Stimulated activated CD8-positive, alpha-beta memory T cell treated with anti-CD3 and anti-CD28 coated beads, Interleukin-15, amount 100 ng/mL, for 1 hour (primary cell): ENCODE measurements at places on chromosomes 1 and 21.

DNA sequence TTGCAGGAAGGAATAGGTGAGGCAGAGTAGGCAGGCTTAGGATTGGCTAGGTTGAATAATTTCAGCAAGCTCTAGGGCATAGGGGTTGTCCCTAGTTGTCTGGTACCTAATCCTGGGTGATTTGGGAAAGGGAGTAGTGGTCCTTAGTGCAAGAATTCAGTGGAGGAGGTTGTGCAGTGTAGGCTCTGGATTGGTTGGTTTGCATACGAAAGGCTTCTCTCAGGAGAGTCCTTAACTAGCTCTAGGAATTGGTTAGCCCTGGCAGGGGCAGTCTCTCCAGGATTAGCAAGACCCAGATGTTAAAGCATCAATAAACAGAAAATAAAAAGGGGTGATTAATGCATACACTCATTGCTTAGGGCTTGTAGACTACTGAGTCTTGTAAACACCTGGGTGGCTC lies 9.6 kb upstream of the CD101 start:
- DNase-seq: no peak

DNA sequence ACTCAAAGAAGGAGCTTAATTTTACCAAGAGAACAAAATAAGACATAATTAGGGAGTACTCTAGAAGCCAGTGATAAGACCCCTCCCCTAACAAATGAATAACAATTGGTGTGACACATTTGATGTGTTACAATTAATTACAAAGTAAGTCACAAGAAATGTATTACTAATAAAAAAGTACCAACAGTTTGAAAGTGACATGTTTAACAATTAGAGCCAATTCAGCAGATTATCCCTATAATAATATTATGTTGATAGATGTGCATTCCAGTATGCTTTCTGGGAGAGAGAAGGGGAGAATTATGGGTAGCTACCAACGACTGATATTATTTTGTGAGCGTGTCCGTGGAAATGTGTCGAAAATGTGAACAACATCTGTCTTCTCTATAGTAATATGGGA lies 19.1 kb downstream of the CTSK start:
- DNase-seq: no peak

- DNase-seq: no peak
Measured at GRCh38 chr1:94875794-94876193, 51.1 kb downstream of the CNN3 start.

DNA sequence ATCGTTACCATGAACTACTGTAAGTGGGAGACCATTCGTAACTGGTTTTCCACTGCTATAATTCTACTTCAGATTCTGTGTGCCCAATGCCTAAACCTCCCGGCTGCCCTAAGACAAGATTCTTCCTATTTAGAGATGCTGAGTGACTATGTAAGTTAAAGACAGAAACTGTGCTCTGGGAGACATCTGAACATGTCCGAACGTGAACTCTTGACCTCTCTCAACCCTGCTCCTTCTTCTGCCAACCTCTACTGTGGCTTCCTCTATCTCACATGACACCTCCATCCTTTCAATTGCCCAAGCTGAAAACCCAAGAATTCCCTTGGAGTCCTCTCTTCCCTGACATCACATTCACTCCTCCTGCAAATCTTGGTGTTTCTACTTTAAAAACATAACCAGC lies 182.9 kb downstream of the AKT3 start:
- DNase-seq: no peak

- no peak for DNase-seq
Measured at GRCh38 chr1:160045653-160046052, 13.9 kb upstream of the PIGM start.

- no peak for DNase-seq
Measured at GRCh38 chr1:218330043-218330623, 15.0 kb upstream of the TGFB2 start.

GRCh38 chr1:2466958-2467554 lies 9.0 kb upstream of the PLCH2 start:
- no peak for DNase-seq

DNA sequence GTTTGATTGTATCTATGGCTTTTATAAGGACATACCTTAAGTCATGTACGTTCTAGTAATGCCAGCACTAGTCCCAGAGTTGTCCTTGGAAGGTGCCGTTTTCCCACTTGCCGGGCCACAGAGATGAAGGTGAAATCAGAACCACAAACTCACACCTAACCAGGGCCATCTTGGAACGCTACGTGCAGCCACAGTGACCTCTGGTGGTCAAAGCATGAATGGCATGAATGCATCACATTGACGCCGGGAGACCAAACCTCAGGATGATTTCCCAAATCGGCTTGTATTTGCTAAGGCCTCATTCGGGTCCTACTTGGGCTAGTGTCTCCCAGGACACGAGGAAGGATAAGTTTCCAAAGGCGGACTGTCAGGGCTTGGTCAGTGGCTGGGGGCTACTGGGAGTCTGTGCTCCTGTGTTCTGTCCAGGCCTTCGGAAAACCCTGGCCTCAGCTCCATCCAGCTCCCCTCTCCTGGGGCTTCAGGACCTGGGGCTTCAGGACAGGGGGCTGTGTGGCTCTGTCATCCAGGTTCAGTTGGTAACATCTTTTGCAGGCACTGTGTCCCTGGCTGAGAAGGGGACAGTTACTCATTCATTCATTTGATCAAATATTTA lies 260.5 kb downstream of the PRDM2 start:
- peak; percentile 59 for DNase-seq

- no peak for DNase-seq
Measured at GRCh38 chr1:229479660-229480399, 28.3 kb downstream of the NUP133 start.

GRCh38 chr1:9280015-9280860 lies 12.5 kb upstream of the SPSB1 start:
- DNase-seq: no peak

DNA sequence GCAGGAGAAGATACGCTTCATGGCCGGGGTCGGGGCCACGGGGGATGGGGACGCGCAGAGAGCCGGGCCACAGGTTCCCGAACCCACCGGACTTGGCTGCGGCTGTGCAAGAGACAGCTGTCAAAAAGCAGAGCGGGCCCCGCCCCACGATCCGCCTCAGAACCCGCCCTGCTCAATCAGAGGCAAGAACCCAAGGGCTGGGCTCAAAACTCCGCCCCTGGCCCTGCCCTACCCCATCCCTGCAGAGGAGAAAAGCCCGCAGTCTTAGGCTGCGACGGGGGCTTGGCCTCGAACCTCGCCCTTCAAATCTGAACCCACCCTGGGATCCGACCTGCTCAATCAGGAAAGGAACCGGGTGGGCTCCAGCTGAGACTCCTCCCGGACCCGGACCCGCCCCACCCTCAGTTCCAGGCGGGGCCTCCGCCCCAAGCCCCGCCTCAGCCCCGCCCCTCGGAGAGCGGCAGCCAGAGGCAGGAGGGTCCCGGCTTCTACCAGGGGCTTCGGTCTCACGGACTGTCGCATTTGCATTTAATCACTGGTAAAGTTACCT lies at the start of gene ANKRD35:
Gene ANKRD35, minus strand, starts transcription at position 129 of the 550 bp plus-strand sequence. Its CDS starts 108 bp downstream, at position 21.
- peak; percentile 73 for DNase-seq

DNA sequence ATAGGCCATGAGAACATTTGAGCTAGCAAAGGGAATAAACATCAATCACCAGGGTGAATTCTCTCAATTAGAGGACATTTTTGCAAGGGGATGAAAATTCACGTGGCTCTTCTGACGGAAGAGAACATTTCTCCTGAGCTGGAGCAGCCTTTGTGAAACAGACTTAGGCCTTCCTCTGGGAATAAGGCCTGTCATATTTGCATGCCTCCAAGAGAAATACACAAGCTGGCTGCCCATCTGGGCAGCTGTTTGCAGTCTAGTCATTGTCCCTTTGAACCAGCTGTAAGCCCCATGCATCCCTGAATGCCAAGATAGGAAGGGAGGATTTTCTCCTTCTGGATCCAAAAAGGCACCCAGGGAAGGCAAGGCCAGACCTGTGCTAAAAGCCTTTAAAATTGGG lies 5.5 kb downstream of the LEMD1 start:
- DNase-seq: no peak

DNA sequence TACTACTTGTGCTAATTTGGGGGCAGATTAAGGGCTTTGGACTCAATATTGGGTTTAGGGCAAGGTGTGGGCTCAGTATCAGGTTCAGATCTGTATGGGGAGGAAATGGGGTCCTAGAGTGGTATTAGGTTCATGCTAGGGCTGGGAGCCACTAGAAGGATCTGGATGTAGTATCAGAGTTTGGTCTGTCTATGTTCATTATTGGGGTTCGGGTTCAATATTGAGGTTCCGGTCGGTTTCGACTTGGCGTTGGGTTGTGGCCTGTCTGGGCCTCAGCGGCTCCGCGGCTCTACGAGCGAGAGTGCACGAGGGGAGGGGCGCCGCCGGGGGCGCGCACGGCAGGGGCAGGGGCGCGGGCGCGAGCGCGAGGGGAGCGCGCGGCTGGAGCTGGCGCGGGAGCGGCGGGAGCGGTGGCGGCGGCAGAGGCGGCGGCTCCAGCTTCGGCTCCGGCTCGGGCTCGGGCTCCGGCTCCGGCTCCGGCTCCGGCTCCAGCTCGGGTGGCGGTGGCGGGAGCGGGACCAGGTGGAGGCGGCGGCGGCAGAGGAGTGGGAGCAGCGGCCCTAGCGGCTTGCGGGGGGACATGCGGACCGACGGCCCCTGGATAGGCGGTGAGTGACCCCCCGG lies at the start of gene PTPRF:
Gene PTPRF, plus strand, starts transcription at position 401 of the 624 bp plus-strand sequence. CDS start 14,193 bp downstream, outside the sequence.
- no peak for DNase-seq

- peak; percentile 64 for DNase-seq
Measured at GRCh38 chr1:151156515-151156819, at the start of gene TNFAIP8L2. TNFAIP8L2 (plus strand) TSS chr1:151156649; CDS start chr1:151158698, 2,049 bp downstream.

- DNase-seq: no peak
Measured at GRCh38 chr1:67171978-67172377, 5.7 kb downstream of the IL23R start.

- DNase-seq: no peak
Measured at GRCh38 chr1:84803604-84804003, 89.4 kb downstream of the LPAR3 start.

- DNase-seq: no peak
Measured at GRCh38 chr1:245807954-245808719, 653.4 kb downstream of the KIF26B start.

DNA sequence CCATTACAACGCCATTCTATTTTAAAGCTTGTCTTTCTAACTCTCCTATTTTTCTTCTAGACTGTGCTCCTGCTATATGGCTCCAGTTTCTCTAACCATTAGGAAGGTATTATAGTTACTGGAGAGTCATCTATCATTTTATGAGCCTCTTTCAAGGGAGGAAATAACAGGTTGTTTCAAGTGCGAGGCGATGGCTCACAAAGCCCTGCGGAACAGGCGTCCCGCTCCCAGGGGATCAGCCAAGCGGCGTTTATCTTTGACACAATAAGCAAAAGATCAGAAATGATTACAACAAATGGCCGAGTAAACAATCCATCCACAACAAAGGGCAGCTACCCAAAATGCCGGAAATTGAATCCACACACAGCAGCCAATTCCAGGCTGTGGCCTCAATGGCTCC lies 249.5 kb upstream of the POU3F1 start:
- DNase-seq: no peak

DNA sequence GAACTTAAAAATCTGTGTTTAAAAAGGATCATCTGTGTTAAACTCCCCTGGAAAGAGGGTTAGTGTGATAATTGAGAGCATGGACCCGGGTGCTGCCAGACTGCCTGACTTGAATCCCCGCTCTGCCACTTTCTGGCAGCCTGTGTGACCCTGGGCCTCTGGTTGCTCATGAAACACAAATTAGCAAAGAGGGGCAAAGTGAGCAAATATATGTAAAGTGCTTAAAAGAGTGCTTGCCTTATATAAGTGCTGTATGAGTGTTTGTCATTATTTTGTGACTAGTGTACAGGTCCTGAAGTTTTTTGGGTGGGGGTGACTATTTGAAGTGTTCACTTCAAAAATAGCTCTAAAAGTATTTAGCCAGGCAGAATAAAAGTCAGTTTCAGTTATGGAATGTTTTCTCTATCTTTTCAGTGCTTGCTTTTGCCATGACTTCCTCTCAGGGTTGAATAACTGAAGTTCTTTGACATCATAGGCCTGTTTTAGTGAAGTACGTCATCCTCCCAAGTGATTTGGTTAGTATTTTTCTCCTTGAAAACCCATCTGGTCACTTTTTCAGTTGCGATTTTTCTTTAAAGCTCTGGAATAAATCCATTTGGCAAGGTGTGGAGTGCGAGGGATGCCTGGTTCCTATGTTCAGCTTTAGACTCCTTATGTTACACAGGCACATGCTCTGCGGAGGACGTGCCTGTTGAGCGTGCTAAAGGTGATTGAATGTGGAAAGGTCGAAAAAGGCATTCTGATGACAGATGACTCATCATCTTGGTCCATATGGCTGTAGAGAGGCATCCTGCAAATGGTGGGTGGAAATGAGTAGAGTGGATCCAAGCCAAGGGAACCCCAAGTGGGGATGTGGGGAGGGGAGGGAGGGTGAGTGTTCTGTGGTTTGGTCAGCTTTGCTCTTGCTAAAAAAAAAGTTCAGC lies 47.8 kb downstream of the AK4 start:
- no peak for DNase-seq

- no peak for DNase-seq
Measured at GRCh38 chr1:94120991-94121390, at the start of gene ABCA4. ABCA4 (minus strand) TSS chr1:94121148; CDS start chr1:94121045, 103 bp downstream.

GRCh38 chr1:245221805-245222204 lies 67.0 kb downstream of the KIF26B start:
- no peak for DNase-seq

DNA sequence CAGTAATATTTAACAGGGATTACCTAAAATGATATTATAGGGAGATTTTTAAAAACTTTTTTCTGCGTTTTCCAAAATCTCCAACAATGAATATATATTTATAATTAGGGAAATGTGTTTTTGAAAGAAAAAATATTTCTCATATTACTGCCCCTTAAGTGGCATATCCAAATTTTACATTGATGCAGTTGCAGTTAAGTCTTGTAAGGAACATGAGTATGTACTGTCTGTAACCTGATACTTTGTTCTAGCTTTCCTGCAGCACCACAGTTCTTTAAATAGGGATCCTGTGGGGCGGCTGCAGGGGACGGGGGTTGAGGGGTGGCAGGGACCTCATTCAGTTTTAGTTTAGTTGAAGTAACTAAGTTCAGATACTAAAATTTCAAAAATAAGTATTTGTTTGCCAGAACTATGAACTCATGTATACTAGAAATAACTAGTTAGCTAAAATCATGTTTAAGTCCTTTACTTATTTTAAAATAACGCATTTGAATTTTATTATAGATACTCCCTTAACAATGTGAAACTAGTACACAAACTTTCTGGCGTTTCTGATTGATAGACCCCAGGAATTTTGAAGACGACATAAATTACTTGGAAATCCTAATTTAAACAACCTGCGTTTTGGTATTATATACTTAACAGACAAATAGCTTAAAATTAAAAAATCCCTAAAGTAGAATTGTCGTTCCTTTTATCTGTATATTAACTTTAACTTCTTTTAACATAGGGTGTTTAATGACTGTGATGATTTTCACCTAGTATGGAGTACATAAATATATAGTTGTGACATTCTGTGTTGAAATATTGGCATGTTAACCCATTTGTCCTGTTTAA lies 639 bp upstream of the DNAJB4 start:
- DNase-seq: peak; percentile 12

DNA sequence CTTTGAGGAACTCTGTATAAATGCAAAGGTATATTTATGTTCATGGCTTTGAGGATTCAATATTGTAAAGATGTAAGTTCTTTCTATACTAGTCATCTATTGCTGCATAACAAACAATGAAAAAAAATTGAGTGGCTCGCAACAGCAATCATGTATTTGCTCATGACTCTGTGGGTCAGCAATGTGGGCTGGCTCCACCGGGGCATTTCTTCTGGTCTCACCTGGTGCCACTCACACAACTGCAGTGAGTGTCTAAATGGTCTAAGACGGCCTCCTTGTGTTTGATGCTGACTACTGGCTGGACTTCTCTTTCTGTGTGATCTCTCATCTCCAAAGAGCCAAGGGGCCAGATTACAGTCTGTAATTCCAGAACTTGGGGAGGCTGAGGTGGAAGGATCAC lies 45.1 kb upstream of the EXO1 start:
- DNase-seq: no peak
